Retina (tissue), 1 donor: ENCODE measurements at places on chromosomes 2 and 18.

DNA sequence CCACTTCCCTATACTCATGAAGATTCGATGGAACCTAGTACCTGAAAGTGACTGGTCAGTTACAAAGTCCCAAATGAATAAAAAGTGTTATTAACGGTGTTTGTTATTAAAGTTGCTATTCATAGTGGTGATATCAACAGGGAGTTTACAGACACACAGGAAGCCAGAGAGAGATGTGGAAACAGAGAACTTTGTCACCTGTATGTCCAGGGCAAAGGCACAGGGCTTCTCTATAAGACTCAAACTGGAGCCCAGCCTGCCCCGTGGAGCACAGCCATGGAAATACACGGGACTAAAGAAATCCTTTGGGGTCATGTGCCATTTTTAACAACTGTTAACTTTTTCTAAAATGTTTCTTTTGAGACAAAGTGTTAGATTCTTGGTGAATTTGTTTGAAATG is 68.5 kb downstream of the KLF7 start:
- no peak for DNase-seq

DNA sequence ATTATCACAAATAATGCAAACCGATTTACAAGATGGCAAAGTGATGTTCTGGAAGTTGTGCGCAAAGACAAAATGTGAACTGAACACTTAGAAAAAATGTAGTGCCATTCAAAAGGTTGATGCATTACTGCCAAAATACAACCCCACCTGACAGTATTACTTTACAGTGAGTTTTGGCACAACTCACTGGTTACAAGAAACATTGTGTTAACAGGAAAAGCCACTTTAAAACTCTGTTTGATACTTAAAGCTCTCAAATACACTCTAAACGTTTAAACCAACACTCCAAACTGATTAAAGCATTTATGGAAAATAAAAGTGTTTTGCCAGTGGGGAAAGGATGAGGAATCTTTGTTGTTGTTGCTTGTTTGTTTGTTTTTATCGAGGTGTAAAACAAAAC is 173.4 kb upstream of the SATB2 start:
- DNase-seq, result no peak

DNA sequence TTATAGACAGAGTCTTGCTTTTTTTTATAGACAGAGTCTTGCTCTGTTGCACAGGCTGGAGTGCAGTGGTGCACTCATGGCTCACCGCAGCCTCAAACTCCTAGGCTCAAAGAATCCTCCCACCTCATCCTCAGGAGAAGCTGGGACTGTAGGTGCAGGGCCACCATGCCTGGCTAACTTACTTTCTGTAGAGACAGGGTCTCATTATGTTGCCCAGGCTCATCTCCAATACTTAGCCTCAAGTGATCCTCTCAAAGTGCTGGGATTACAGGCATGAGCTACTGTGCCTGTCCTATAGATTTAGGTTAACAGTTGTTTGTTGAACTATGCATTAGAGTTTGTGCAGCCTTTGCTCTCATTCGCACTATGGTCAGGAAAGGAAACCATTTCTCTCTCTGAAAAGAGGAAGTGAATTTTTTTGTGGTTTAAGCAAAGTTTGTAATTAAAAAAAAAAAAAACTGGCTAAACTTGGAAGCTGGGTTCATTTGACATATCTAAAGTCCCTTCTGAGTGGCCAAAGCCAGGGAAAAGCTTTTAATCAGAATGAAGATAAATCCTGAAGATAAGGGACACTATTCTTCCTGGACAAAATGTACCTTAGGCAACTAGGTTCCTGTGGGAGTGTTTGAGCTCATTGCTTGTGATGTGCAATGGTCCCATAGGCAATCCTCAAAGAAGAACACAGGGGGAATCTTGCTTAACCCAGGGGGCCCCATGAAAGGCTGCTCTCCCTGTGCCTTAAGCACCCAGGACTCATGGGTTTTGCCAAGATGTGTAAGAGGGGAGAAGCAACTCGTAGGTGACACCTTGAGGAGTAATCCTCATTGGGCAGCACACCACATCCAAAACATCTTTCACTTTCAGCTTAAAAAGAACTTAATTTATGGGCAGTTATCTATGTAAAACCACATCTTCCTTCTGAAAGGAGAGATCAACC is 201.7 kb downstream of the MREG start:
- DNase-seq, result no peak

- DNase-seq, result peak; percentile 63
Observed at GRCh38 chr2:71453404-71454220, at the start of gene DYSF. DYSF (plus strand) TSS chr2:71453561.

- DNase-seq, result no peak
Observed at GRCh38 chr2:98893911-98894321, 42.1 kb downstream of the CRACDL start.

DNA sequence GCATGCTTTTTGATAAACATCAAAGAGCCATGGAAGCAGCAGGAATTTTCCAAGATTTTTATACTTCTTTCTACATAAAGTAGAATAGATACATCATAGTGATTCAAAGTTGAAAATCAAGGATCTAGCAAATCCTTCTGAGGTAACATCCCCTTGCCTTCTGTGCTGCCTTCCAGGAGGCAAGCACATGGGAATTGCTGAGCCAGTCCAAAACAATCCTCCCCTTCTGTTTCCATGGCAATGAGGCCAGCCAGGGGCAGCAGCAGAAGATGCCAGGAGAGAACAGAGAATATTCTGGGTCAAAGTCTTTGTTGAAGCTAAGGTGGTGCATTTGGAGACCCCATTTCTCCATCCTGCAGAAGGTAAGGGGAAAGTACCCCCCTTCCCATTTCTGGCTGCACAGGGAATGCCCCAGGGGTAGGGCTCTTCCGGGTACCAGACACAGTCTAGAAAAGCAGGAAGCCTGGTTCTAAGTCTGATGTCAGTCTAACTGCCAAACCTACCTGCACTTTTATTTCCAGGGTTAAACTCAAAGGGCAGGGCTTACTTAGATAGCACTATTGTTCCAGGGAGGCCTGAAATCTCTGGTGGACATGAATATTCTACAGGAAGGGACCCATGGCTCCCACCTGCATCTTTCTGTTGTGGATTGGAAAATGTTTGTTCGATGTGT is 22.1 kb downstream of the CENPA start:
- peak; percentile 65 for DNase-seq

DNA sequence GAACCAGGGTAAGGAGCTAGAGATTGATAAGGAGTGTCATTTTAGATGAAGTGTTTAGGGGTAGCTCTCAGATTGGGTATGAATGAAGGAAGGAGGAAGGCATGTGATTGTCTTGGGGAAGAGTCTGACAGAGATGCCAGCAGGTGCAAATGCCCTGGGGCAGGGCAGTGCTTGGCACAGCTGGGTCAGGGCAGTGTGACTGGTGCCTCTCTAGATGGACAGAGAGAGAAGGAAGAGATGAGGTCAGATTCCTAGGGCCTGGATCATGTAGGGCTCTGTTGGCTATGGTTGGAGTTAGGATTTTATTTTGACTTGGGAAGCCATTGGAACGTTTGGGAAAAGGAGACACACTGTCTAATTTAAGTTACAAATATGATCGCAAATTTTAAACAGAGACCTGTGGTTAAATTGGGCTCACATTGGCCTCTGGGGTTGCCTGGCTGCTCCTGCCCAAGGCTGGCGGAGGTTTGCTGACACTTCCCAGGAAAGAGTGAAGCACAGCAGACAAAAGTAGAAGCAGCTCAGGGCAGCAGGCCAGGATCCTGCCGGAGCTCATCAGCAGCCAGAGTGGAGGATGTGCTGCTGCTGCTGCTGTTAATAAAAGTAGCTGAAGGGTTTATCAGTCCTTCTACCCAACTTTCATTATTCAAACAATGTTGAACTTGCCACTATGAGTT is 32.7 kb upstream of the FHL2 start:
- DNase-seq, result no peak

DNA sequence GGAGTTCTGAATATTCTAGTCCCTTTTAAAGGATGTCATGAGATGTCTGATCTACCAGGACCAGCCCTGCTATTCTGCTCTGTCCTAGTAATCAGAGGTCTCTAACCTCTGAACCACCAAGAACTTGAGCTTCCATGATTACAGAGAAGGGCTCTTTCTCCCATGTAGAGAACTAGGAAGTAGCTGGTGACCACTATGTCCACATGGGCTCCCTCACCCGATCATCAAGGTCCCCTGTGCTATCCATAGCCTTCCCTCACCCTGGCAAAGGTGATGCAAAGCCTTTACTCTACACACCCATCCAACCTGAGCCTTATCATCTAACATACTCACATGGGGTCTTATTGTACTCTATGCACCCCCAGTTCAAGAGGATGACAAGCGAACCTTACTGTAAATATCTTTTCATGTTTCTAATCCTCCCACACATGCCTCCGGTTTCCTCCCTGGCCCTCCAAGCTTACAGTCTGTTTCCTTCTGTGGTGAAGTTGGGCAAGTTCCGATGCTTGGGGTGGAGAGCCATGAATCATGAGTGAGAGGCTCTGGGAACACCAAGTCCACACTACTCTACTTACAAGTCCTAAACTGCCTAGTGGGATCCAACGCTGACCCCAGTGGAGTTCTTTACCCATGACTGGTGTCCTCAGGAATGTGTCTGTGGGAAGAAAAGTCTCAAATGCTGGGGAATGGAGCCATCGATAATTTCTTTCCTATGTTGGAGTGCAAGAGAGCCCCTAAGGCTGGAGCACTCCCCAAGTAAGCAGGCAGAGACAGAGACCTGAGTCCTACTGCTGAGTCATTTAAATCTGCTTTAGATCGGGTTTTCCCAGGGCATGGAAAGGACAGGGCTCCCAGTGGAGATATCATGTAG is 73.3 kb upstream of the KLF7 start:
- no peak for DNase-seq

DNA sequence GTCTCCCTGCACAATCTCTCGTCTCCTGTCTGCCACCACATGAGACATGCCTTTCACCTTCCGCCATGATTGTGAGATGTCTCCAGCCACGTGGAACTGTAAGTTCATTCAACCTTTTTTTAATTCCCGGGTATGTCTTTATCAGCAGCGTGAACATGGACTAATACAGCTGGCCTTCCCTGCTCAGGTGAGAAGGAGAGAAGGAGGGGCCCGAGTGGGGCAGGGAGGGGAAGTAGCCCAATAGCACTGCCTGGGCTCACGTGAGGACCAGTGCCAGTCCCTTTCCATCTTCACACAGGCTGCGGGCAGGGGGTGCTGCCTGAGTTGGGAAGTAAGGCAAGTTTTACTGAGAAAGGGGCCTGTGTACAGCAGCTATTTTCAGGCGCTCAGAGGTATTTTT is 70.7 kb downstream of the CYB5A start:
- no peak for DNase-seq

- DNase-seq, result no peak
Observed at GRCh38 chr2:165876269-165876668, 77.3 kb downstream of the TTC21B start.

DNA sequence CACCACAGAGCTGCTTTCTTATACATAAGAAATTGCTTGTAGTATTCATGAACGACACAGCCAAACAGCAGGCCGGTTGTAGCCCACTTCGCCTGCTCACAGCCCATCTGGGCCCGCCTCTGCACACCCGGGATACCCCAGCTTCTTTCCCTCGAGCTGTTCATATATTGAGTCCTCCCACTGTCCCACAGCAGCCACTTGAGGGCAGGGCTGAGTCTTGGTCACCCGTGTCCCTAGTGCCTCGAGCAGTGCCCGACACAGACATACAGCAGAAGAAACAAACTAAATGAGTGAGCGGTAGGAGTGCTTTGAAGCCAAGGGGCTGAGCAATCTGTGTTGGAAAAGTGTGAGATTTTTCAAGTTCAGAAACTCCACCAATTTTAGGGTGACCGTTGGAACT is 251.4 kb downstream of the KLHL29 start:
- DNase-seq, result peak; percentile 36

DNA sequence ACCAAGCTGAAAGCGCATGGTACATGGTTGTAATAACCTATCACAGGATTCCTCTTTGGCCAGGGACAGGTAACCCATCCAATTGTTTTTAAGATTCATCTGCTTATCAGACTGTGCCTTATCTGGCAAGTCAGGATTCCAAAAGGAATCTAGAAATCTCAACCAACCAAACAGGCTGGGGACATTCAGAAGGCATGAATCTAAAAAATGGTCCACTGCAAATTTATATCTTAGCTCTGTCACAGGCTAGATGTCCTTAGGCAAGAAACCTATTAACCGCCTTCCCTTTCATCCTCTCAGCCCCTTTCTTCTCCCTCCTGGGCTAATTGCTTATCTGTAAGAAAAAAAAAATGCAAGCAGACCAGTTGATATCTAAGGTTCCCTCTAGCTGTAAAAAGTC is 4.3 kb downstream of the LRP2 start:
- no peak for DNase-seq
